Stimulated activated CD8-positive, alpha-beta memory T cell treated with anti-CD3 and anti-CD28 coated beads, Interleukin-2, amount 100 ng/mL, for 48 hours (primary cell): ENCODE measurements at places on chromosomes 7 and 10.

DNA sequence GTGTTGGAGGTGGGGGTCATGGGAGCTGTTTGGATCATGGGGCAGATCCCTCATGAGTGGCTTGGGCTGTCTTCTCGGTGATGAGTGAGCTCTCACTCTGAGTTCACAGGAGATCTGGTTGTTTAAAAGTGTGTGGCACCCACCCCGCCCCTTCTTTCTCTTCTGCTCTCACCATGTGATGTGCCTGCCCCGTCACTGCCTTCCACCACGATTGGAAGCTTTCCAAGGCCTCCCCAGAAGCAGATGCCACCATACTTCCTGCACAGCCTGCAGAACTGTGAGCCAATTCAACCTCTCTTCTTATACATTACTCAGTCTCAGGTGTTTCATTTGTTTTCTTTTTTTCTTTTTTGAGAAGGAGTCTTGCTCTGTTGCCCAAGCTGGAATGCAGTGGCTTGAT is 170.0 kb downstream of the PTPN20 start:
- DNase-seq: no peak

DNA sequence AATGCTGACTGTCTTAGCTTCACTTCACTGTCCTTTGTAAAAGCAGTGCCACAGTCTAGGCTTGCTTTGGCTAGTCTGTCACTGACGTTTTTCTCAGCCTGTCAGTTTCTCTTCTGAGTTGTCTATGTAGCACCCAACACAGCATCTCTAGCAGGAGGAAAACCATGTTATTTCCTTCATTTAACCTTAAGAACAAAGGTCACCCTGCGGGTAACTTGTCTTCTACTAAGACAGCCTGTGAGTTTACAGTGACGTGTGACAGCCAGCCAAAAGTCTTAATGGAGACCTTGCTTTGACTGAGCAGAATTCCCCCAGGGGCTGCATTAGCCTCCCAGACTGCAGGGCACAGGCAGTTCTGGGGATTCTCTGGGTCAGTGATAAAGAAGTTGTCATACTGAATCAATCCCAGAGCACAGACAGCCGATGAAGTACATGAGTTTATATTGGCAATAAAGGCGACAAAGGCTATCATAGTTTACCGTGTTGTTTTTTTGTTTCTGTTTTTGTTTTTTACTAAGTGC is 296.0 kb upstream of the KIAA1217 start:
- no peak for DNase-seq

- no peak for DNase-seq
Observed at GRCh38 chr7:155745737-155746136, 66.5 kb downstream of the SHH start.

DNA sequence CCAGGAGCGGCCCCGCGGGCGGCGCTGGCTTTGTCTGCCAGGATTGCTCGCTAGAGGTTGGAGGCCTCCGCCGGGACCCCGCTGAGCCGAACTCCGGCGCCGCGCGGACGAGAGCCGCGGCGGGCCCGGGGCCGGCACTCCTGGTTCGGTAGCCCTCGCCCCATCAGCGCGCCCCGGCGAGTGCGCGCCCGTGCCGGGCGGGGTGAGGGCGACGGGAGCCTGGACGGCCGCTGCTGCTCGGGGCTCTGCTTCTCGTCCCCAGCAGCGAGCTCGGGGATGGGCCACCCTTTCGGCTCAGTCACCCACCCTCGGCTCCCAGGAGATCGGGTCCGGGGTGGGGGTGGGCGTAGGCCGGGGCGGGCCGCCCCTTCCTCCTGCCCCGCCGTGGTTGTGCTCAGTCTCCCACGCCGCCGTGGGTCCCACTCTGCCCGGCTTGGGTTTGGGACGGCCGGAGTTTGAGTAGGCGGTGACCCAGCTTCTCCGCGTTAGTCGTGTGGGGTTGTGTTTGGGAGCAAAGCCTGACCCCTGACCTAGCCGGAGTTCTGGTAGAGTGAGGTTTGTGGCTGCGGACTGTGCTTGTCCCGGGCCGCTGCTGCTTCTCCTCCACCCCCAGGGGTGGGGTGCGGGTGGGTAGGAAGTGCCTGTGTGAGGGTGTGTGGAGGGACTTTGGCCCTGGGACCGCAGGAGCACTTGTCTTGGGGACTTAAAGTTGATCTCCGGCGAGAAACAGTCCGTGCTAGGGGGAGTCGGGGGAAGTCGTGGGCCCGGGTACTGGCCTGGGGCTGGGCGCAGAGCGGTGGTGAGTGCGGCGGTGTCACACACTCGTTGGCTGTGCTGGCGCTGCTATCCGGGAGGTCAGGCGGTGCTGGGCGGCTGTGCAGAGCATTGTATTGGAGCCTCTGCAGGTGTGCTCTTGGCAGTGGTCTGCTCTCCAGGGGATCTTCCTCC is 677 bp downstream of the TSPAN14 start:
- no peak for DNase-seq

DNA sequence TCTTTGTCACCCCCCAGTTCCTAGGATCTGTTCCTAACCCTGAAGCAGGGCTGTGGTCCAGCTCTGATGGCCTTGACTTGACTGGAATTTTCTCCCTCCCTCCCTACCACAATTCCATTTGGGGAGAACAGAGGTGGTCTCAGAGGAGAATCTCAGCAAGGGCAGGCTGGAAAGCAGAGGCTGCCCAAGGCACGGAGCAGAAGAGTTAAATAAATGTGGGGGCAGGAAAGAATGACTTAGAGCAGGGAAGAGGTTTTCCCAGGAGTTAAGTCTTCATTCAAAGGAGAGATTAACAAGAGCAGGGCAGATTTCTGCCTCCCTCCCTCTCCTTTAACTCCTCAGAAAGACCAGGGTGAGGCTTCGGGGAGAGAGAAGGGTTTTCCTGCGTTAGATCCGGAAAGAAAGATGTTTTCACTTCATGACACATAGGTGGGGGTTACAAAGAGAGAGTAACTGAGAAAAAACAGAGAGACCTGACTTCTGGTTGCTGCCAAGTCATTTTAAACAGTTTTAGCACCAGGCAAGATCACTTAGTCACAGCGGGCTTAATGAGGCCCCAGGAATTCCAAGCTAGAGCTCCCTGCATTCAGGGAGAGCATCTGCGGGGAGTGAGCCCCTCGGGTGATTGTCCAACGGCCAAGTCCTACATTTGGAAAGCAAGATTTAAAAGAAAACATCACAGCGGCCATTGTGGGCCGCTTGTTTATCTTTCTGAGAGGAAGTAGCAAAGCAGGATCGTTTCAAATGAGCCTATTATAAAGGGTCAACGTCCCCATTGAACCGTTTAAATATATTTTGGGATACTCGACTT is 78.7 kb downstream of the ARHGAP22 start:
- DNase-seq: no peak

- DNase-seq: no peak
Observed at GRCh38 chr7:102042016-102042656, 224.7 kb downstream of the CUX1 start.

GRCh38 chr10:101694674-101695403 is at the start of gene FBXW4:
Gene FBXW4 (minus strand): TSS chr10:101695170. CDS start chr10:101695105, 65 bp downstream.
- peak; percentile 67 for DNase-seq

DNA sequence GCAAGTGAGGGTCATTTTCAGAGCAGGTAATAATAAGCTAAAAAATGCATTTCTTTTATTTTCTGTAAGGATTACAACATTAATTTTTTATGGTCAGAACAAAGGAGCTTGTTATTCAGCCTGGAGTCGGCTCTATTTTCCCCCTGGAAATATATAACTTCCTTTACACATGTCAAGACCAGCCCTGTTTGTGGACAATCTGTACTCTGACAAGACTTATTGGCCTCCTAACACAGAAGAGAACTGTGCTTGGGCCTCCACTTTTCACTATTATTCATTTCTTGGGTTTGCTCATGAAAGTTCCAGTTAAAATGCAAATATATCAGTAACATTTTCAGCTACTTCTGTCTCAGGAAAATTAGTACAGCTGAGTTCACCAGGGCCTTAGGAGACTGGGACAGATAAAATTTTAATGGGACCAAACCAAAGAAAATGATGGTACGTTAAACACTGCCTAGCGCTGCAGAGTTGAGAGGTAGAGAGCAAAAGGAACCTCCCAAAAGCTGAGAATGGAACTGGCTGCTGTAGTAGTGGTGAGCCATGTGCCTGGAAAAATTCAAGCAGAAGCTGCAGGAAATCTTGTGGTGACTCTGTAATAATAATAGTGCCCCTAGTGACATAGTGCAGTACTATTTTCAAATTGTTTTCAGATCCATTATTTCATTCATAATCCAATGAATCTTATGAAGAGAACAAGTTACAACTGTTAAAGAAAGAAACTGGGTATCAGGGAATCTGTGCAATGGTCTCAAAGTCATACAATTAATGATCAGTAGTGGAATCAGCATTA is 227.2 kb upstream of the KIAA1217 start:
- no peak for DNase-seq

GRCh38 chr10:127441350-127442219 is 107.5 kb upstream of the NPS start:
- no peak for DNase-seq

GRCh38 chr10:12380999-12381398 is 31.7 kb downstream of the CAMK1D start:
- no peak for DNase-seq

DNA sequence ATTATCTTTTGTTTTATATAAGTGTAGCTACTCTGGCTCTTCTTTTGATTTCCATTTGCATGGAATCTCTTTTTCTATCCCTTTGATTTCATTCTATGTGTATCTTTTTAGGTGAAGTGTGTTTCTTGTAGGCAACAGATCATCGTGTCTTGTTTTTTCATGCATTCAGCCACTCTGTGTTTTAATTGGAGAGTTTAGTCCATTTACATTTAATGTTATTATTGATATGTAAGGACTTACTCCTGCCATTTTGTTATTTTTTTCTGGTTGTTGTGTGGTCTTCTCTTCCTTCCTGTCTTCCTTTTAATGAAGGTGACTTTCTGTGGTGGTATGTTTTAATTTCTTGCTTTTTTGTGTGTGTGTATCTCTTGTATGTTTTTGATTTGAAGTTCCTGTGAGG is 81.6 kb downstream of the BBS9 start:
- no peak for DNase-seq

GRCh38 chr10:72834183-72834825 is 59.2 kb upstream of the OIT3 start:
- no peak for DNase-seq

- no peak for DNase-seq
Observed at GRCh38 chr10:71832967-71833366, 18.1 kb downstream of the PSAP start.

DNA sequence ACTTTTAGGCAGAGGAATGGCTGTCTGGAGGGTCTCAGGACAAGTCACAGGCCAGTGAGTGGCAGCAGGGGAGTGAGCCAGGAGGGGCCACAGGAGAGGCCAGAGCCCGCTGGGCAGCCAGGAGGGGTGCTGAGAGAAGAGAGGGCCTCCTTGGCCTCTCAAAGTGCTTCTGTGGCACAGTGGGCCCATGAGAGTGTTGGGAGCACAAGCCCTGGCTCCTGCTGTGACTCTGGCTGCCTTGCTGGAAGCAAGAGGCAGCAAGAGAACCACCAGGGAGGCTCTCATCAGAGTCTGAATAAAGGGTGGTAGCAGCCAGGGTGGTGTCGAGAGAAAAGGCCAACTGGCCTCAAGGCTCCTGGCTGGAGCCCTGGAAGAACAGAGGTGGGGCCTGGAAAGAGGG is 91.1 kb downstream of the VOPP1 start:
- DNase-seq: no peak

DNA sequence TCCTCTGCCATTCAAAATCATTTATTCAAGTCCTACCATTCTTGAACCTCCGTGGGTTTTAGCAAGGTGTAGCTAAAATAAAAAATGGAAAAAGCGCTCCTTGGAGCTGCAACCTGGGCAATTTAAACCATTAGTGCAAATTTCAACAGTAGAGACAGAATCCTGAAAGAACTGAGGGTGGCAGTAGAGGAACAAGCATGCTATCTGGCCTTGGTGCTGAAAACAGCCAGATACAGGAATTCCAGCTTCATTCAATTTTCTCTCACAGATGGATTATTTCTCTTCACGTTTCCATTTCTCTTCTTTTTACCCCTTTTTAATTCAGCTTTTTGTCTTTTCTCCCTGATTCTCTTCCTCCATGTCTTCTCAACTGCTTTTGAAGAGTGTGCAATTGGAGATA is 77.7 kb downstream of the OTUD1 start:
- DNase-seq: no peak
